ENCODE measurements at places on chromosomes 7 and 10.

GRCh38 chr7:133112976-133113375 is 31.1 kb upstream of the CHCHD3 start:
- no peak for DNase-seq

DNA sequence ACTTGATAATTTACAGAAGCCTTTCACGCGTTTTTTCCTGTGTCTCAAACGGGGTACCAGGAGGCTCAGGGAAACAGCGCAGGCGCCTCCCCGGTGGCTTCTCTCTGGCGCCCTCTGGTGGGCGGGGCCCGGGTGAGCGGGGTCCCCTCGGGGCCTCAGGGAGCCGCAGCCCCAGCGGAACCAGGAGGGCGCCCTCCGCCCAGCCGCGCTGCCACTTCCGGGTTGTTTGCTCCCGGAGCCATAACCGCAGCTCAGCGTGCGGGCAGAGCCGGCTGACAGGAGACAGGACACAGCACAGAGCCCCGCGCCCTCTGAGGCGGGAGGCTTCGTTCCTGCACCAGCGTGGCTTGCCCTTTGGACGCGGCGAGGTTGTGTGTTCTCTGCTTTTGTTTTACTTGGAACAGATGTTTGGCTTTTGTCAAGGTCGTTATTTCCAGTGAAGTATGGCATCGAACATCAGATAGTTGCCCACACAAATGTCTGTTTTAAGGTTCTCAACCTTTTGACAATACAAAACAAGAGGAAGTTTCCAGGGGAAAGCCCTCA is 6.9 kb upstream of the CYP2E1 start:
- no peak for DNase-seq

DNA sequence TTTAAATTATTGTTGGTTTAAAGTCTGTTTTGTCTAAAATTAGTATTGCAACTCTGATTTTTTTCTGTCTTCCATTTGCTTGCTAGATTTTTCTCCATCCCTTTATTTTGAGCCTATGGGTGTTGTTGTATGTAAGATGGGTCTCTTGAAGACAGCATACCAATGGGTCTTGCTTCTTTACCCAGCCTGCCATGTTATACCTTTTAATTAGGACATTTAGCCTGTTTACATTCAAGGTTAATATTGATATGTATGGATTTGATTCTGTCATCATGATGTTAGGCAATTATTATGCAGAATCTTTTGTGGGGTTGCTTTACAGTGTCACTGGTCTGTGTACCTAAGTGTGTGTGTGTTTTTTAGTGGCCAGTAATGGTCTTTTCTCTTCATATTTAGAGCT is 281.4 kb upstream of the CSTF2T start:
- DNase-seq, result no peak

DNA sequence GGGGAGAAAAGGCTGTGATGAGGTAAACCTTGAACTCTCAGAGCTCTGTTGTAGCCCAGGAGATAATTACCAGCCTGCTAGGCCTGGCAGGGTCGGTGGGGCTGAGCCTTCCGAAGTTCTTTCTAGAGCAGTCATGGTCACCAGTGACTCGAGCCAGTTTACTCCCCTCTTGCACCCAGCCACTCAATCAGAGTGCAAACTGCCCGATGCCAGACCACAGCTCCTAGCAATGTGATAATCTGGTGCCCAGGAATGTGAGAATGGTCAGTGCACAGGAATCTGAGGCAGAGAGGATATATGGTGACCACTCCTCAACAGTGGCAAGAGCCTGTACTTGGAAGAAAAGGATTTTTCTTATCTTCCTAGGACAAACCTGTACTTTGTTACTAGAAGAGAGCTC is 46.4 kb upstream of the KMT2E start:
- no peak for DNase-seq

DNA sequence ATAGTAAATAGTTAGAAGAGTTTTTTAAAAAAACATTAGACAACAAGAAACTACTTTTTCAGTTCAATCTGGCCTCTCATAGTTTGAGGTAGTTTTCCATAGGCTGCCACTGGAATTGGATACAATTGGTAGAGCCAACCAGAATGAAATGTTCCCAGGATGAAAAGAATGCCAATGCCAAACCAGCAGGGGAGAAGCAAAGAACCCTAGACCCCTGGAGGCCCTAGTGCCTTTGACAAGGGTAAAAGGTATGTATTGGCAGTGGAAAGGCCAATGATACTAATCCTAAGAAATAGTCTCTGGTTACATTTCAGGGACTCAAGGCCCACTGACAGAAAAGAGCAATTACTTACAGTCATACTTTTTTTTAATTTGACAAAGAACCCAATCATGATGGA is 77.4 kb upstream of the SEM1 start:
- DNase-seq, result no peak

DNA sequence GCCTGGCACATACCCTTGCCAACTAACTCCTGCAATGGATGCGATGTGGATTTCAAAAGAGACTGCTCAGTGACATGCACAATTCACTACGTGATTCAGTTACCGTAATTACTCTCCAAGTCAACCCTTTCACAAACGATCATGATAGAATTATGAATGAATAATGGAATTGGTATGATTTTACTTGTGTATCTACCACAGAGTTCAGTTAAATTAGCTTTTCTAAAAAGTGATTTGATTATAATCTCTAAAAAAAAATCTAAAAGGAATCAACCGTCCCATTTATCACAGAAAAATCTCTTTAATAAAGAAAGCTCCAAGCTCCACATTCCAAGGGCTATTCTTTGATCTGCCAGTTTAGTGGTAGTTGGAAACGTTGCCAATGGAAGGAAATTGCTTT is 30.4 kb upstream of the RSU1 start:
- no peak for DNase-seq

DNA sequence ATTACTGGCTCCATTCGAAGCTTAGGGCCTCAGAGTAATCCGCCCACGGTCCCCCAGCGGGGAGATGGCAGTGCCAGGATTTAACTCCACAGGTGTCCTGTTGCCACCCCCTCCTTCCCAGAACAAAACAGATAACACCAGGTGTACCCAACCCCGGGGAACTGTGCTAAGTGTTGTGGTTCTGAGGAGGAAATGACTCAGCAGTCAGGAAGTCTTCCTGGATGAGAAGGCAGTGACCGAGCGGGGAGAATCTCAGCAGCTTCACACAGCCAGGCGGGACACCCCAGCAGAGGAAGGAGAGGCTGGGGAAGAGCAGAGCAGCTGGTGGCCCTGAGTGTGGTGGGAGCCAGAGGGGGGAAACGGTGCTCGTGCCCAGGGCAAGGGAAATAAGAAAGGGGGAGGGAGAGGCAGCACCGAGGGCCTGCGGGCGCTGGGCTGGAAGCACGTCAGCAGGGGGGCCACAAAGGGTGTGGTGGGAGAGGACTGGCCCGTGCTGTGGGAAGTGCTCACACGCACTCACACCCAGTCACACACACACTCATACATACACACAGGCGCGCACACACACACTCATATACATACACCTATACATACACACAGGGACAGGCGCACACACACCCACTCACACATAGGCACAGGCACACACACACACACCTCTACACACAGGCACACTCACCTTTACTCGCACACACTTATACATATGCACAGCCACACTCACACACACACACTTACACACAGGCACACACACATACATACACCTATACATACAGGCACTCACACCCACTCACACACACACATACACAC is 59.8 kb upstream of the CHST15 start:
- DNase-seq, result peak; percentile 75

DNA sequence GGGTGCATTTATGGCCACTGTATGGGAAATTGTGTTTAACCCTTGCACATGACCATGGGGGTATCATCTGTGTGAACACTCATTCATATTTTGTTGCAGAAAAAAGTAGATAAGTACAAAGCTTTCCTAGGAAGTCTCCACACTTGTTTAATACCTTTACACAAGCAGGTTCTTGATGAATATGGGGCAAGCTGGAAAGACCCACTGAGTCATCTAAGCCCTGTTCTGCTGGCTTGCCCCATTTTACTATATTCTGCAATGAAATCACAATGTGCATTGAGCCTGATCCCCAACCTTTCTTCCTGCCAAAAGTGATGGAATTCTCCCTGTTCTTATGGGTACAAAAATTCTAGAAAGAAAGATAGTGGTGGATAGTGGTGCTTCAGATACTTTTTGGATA is 99.8 kb downstream of the CCDC71L start:
- no peak for DNase-seq

DNA sequence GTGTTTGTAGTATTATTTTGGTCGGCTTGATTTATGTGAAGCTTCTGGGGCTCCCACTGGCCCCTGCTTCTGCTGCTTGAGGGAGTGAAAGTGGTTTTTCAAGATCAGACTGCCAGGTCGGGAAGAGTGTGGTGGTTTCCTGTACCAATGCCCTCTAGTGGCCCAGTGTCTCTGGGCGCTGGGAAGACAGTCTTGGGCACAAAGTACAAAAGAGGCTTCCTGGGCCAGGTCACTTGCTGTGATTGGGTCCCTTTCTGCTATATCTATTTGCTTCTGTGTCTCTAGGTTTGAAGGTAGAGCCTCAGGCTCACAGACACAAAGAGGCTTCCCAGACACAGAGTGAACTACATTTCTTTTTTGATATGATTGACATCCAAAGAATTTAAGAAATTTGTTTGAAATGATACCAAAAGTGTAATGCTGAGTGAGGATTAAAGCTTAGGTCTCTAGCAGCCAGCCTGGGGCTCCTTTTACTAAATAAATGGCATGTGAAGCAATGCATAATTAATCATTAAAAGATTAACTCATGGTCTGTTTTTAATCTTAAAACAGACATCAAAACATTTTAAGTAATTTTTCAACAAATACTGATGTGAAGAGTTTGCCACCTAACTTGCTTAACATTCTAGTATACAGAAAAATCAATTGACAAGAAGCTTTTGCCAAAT is 36.3 kb downstream of the ABCB1 start:
- DNase-seq, result peak; percentile 57

GRCh38 chr10:47379901-47380300 is 4.2 kb downstream of the ZNF488 start:
- DNase-seq, result no peak

DNA sequence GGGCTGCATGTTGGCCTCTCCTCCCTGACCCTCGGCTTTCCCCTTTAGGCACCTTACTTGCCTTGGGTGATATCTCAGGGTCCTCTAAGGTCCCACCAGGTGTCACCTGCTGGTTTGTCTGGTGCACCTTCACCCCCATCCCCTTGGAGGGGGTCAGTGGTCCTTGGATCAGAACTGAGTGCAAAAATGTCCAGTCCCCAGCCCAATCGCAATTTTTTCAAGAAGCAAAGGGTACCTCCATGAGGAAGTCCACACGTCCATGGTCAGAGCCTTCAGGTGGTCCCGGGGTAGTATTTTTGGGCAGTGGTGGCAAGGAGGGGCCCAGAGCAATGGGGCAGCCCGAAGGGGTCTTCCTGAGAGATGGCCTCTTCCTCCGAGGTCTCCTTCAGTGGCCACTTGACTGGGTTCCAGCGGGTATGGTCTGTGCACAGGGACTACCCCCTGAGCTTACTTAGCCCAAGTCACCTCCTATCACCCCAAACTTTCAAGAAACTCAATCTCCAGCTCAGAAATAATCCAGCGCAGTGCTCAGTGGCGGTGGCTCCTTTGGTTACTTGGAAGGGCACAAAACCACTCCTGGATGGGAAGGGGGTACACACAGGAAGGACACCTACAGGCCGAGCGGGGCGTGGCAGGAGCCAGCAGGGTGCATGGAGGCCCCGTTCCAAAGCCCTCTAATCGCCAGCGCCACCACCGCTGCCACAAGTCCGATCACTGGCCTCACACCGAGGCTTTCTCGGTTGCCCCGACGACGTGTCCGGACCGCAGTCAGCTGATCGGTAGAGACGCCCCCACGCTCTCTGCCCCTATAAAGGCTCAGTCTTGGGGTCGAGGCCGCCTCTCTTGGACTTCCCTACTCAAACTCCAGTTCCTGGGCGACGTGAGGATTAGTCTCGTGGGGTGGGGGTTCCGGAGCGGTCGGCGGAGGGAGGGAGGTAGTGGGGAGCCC is 4.5 kb downstream of the SAP25 start:
- peak; percentile 80 for DNase-seq

- peak; percentile 73 for DNase-seq
These were observed at the start of gene SPAG6 for GRCh38 chr10:22345301-22346095. TSS of gene SPAG6 (plus strand) at chr10:22345496. CDS start at chr10:22345612, 116 bp downstream.
